Renal pelvis (tissue), 12 donors: ENCODE measurements at places on chromosomes 11 and 22.

GRCh38 chr11:61850687-61851086 is 22.6 kb downstream of the FADS2 start:
- no peak for DNase-seq

GRCh38 chr22:29096736-29097669 is 24.2 kb downstream of the KREMEN1 start:
- DNase-seq: peak; percentile 72

DNA sequence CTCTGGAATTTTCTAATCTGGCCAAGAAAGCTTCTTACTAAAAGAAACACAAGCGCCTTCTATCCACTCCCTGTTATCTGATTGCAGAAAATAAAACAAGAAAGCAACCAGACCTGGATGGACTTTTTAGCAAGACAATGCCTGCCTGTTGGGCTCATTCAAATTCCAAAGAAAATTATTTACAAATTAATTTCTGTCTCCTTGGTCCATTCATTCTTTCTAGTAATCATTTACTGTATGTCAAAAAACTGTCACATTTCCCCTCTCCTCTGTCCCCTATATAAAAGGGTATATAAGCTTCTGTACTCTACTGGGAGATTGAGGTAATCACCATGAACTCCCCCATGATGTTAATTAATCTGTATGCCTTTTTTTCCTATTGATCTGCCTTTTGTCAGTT is 279.9 kb downstream of the DLG2 start:
- no peak for DNase-seq

- no peak for DNase-seq
Measured at GRCh38 chr11:113001709-113002108, 40.5 kb downstream of the NCAM1 start.

- no peak for DNase-seq
Measured at GRCh38 chr11:64799256-64799622, 3.8 kb downstream of the MAP4K2 start.

- DNase-seq: no peak
Measured at GRCh38 chr11:23956586-23956985, 540.3 kb upstream of the LUZP2 start.

DNA sequence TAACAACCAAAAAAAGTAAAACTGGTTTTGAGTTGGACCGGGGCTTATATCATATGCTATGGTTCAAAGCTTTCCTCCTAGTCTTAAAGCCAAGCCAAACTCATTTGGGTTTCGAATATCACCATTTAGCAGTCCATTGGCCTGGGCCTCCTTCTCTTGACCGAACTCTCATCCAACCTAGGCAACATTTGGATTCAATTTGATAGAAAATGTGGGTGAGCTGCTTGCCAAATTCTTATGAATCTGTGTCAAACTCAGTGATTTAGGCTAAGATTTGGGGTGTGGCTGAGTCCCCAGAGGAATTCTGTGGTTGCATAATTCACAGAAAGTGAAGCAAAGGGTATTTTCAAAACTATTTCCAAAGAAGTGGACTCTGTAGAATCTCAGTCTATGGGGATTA is 83.7 kb downstream of the BLID start:
- DNase-seq: no peak

- DNase-seq: no peak
Measured at GRCh38 chr22:44884968-44885805, 124.6 kb downstream of the PHF21B start.

- DNase-seq: no peak
Measured at GRCh38 chr11:11848891-11849746, 7.3 kb downstream of the USP47 start.

GRCh38 chr11:95296165-95296564 is 65.2 kb upstream of the SESN3 start:
- DNase-seq: peak; percentile 29

DNA sequence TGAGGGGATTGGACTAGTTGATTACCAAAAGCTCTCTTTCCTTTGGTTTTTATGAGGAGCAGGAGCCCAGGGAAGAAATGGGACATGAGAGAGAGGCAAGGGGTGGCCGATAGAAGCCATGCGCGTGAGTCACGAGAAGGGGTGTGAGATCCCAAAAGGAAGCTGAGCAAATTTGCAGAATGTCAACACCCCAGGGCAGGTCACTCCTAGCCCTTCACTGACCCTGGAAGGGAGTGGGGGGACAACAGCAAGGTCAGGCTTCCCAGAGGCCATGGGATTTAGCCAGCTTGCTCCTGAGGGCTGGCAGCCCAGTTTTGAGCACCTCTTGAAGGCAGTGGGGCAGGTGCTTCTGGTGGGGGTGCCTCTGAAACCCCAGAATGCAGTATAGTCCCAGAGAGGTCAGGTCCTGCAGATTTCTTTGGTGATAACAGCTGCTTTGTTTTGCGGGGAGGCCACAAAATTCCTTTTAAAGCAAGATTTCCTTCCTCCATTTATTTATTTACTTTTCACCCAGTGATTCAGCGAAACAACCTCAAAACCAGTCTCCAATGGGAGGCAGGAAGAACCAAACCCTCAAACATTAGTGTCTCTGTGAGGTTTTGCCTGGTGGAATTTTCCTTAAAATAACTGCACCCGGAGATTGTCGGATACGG is 40.1 kb upstream of the TIMP3 start:
- DNase-seq: no peak

- DNase-seq: no peak
Measured at GRCh38 chr11:59719556-59719955, 5.9 kb upstream of the OR10V1 start.

GRCh38 chr22:48192920-48193319 is 1430.5 kb downstream of the TBC1D22A start:
- DNase-seq: no peak

DNA sequence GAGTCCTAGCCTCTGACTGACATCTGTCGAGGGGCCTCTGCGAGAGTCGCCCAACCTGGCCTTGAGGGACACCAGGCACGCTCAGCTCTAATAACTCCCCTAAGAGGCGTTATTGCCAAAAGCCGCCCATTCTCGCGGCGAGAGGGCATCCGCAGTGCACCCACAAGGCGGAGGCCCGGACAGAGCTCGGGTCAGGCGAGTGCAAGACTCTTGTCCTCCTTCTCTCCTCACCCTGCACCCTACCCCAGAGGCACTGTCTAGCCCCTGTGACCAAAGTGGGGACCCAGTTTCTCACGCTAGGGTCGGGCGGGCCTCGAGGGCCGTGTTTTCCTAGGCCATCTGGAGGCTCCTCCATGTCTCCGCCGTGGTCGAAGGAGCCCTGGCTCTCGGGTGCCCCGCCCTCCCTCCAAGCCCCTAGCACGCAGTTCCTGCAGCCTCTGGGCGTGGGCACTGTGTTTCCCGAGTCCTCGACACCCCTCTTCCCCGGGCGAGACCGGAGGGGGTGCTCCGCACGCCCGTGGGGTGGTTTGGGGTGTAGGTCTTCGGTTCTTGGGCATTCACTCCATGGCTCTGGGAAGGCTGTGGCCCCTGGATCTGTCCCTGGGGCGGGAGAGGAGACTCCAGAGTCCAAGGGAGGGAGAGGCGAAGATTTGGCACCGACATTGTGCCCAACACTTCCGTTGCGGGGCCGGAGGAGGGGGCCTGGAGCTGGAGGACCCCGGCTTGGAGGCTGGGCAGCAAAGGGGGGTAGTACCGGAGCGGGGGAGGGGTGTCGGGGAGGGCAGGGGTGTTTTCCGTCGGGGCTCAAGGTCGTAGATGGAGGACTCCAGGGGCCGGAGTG is 1.0 kb downstream of the CHRM4 start:
- no peak for DNase-seq

DNA sequence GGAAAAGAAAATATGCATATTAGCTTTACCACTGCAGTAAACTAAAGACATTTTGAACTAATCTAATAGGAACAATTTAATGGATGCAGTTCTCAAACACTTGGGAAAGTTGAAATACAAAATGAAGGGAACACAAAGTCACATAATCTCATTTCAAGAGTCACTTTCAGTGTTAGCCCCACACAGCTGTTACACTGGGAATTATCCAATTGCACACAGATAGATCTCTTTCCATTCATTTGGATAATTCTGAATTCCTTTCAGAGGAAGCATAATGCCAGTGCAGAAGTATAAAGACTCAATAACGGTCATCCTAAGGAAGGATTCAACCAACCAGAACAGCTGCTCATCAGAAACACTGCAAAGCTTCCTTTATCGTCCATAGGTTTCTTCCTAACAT is 173.3 kb downstream of the GRIA4 start:
- no peak for DNase-seq

DNA sequence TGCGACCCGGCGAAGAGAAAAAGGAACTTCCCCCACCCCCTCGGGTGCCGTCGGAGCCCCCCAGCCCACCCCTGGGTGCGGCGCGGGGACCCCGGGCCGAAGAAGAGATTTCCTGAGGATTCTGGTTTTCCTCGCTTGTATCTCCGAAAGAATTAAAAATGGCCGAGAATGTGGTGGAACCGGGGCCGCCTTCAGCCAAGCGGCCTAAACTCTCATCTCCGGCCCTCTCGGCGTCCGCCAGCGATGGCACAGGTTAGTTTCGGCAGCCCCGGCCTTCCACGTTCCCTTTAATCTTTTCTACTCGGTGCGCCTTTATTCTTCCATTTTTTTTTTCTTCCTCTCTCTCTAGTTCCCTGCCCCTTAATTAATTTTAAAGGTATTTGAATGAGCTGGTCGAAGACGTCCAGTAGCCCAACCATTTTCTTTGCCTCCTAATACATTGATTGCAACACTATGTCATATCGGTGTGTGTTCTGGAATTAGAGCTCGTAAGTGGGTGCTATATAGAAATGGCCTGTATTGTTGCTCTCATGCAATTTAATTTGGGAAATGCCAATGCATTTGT is 537 bp downstream of the EP300 start:
- peak; percentile 38 for DNase-seq

- DNase-seq: no peak
Measured at GRCh38 chr22:45972889-45973253, 4.1 kb downstream of the WNT7B start.

DNA sequence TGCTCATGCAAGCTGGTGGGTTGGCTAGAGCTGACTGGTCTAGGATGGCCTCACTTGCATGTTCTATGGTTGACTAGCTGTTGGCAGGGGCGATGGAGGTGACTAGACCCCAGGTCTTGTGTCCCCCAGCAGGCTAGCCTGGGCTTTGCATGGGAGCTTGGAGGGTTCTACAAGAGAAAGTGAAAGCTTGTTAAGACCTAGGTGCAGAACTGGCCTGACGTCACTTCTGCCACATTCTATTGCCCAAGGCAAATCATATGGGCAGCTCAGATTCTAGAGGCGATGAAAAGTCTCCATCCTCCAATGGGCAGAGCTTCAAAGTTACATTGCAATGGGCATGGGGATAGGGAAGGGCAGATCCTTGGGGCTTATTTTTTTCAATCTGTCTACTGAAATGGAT is 170.9 kb downstream of the MIAT start:
- DNase-seq: no peak

DNA sequence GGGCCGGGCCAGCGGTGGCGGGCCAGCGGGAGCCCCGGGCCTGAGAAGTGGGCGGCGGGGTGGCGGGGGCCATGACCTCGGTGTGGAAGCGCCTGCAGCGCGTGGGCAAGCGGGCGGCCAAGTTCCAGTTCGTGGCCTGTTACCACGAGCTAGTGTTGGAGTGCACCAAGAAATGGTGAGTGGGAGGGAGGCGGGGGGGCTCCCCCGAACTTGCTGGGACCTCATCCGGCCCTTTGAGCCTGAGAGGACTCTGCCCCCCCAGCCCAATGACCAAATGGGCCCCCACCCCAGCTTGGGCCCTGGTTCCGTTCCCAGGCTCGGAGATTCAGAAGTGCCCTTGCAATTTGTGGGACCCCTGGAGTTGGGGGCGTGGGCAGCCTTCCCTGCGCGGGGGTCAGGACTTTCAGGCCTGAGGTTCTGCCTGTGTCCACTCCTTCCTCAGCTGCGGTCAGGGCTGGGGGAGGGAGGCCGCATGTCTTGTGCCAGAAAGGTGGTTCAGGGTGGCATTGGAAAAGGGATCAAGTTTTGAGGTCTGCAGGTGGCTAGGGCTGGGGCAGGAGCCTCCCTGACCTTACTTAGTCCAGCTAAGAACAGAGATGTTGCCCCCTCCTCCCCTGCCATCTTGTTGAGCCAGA is 496 bp downstream of the EHBP1L1 start:
- no peak for DNase-seq

DNA sequence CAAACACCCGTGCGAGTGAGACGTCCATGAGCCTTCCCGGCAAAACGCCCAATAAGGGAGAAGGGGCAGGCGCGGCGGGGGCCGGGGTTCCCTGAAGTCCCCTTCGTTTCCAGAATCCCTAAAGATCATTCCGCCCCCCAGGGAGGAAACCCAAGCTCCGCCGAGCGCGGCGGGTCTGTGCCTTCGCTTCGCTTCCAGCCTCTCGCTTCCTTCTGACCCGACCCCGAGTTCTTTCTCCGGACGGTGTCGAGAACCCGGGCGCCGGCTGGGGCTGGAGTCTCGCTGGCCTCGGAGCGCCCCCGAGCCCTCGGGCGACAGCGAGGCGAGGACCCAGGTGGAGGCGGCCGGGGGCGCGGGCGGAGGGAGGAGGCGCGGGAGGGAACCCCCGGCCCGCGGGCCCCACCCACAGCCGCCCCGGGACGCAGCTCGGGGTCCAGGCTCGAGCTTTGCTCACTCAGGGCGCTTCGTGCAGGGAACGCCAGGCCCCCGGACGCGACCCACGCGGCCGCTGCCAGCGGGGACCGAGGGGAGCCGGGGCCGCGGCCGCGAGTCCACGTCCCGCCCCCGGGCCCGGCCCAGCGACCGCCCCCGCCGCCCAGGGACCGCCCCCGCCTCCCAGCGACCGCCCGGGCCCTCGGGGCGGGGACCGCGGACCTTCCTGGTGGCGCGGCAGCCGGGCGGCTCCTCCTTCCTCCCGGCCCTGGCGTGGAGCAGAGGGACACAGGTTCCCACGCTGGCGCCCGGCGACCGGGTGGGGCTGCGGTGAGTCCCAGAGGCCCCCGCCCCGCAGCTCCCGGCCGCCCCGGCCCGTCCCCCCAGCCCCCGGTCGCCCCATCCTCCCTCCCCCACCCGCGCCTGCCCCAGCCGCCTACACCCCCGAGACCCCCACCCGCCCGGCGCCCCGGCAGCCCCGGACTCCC is at the start of gene PGGHG:
PGGHG (plus strand) TSS at position 649 of the 920 bp plus-strand sequence. CDS start 691 bp downstream, outside the sequence.
- no peak for DNase-seq

DNA sequence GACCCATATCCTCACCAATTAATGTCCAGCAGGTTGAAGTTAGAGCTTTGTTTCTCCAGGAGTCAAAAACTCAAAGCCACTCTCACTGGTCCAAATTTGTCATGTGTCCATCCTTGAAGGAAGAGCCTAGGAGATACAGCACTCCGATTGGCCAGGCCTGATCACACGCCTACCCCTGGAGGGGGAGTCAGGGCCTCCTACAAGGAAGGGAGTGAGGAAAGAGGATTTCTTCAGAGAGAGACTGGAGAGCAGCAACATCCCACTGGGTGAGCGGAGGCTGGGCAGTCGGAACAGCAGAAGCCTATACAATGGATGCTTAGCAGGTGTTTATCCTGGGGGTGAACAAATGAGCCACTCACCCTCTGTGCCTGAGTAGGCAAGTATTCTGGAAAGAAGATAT is 113.9 kb downstream of the TRIM29 start:
- no peak for DNase-seq

DNA sequence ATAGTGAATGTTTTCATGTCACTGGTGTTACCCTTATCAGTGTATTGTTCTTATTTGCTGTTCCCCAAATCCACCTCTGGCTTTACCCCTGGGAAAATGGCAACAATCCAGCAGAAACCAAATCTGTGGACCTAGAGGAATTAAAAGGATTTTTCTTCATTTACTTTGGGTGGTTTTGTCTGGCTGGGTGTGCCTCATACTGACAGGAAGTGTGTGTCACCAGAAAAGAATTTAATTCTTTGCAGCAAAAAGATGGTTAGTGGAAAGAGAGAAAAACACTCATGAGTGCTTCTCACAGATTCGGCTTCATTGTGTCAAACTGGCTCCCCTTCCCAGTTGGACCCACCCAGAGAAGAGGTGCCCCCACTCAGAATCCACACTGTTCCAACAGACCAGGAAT is 38.9 kb downstream of the FZD4 start:
- DNase-seq: no peak

- no peak for DNase-seq
Measured at GRCh38 chr11:16863389-16863788, 124.9 kb downstream of the C11orf58 start.
